ENCODE measurements at places on chromosomes 5 and 9.

DNA sequence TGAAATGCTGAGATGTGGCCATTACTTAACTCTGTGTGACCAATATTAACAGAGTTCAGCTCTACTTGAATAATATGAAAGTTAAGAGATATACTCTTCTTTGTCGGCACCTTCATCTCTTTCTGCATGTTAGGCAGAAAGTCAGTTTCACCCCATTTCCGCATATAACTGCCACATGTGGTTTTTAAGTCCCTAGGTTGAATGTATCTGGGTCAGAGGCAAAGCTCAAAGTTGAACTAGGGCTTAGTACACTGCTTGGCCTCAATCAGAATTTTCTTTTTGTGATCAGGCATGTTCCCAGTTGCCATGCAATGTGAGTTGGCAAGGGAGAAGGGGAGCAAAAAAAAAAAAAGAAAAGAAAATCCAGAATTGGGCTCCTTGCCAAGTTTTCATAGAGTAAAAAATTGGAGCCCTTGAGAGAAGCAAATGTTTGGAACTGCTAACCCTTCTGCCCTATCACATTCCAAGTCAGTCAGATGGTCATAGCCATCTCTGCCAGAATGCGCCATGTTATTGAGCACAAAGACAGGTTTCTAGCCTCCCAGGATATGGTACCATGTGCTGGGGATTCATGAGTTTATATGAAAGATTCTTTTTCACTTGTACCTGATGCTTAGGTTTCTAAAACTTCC lies 251.2 kb upstream of the RORB start:
- DNase-seq: no peak

DNA sequence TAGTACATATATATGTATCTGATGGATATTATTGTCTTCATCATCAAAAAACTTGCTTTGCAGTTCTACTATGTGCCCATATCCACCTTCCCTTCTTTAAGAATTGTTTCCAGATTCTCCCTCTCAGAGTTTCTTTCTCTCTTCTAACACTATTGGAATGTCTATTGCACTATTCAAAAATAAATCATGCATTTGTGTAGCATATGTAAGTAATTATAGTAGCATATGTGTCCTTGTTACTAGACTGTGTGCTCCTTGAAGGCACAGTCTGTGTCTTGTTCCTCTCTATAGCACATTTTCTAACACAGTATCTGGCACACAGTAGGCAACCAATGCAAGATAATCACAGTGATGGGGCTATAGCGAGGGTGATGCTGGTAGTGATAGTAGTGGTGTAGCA lies 43.4 kb upstream of the TRIM32 start:
- DNase-seq: no peak

GRCh38 chr9:116992865-116993264 lies 305.8 kb downstream of the TRIM32 start:
- DNase-seq: peak; percentile 61

DNA sequence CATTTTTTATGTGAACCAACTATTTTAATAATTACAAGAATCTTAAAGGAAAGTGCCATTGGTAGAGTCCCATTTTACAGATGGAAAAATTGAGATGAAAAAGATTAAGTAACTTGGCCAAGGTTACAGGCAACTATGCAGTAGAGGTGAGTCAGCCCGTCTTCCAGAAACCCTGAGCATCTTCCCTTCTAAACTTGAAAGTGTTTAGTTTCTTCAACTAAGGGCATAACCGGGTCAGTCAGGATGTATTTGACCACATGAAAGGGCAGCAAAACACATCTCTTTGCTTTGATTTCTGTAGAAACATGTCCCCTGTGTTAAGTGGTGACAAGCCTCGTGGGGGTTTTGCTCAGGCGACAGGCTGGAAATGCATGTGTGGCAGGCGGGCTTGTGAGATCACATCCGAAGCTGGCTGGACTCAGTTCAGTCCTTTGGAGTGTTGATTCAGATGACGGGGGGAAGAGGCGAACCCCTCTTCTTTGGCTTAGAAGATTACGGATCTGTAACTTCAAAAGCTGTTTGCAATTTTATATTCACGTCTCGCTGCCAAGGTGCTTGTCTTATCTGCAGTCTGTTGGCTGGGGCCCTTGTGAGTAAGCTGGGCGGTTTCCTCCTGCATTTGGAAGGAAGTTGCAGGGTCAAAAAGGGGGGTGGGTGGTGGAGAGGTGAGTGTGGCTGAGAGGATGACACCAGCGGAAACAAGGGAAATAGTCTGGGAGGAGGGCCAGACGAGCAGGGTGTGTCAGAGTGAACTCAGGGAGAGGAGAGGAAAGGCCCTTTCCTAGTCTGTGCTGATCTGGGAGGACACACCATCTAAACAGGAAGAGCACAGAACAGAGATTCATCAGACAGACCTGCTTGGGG lies 78.9 kb upstream of the RPS23 start:
- DNase-seq: no peak

DNA sequence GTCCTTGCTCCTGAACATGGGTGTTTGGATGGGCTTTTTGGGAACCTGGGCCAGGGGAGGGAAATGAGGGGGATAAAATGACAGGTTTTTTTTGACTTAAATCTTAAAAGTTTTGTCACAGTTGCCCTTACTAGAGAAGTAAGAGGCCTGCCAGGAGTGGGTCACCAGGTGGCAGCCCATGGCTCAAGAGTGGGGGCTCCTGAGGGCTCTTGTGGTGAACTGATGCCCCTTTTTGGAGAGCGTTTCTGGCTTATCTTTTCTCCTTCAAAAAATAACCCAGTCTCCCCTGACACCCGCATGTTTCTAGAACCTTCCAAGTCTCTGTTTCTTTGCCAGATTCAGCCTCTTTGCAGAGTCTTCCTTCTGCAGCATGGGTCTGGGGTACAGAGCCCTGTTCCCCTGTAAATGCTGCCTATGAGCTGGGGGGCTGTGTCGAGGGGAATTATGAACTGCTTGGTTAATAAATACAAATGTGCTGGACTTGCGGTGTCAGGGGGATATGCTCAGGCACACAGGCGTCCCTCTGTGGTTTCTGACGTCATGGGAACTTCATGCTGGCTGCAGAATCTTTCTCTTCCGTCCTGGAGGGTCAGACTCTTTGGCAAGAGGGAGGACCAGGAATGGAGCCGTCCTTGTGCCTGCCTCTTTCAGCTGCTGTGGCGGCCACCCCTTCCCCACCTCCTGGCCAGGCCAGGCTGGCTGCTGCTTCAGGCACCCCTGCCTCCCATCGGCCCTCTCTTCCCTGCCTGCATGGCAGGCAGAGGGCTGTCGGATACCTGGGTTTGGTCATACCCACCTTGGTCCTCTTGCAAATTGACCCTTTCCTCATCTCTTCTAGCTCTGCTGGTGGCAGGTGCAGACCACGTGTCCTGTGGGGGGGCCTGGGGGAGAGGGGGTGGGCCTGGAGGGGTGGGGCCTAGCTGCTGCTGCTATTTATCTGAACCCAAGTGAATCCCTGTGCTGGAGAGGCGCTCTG lies 30.1 kb downstream of the PTPA start:
- DNase-seq: no peak
